ENCODE measurements at places on chromosomes 7 and 10.

DNA sequence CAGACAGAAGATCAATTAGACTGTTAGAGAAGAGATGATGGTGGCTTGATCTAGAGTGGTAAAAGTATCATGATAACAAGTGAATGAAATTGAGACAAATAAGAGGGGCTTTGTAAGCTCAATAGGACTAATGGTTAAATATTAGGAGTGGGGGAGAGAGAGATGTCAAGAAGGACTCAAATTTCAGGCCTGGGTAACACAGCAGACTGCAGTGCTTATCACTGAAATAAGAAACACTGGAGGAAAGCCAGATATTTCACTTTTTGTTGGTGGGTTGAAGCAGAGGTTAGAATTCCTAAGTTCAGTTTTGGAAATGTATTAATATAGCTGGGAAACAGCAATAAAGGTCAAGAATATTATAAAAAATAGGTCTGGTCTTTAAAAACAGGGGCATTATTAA is 74.6 kb downstream of the ORC5 start:
- no peaks in the 10 kb centered on the region for H3K4me1 ChIP-seq
- no peak overlapping the region for H3K27ac ChIP-seq
- DNase-seq, result no peak

- no peak for DNase-seq
- no peak overlapping the region for H3K27ac ChIP-seq
- H3K36me3 ChIP-seq, result no peaks in the 10 kb centered on the region
- no peaks in the 10 kb centered on the region for H3K4me1 ChIP-seq
- H3K27me3 ChIP-seq, result no peaks in the 10 kb centered on the region
These were observed 111.4 kb upstream of the GLCCI1 start for GRCh38 chr7:7857143-7857583.

- H3K27me3 ChIP-seq, result no peaks in the 10 kb centered on the region
- DNase-seq, result no peak
- no peaks in the 10 kb centered on the region for H3K4me1 ChIP-seq
- no peak overlapping the region for H3K4me3 ChIP-seq
These were observed 98.5 kb downstream of the CHN2 start for GRCh38 chr7:29292886-29293658.

GRCh38 chr10:101304316-101304715 is 49.6 kb upstream of the BTRC start:
- H3K4me1 ChIP-seq, result no peaks in the 10 kb centered on the region
- no peak for DNase-seq
- H3K36me3 ChIP-seq, result no peaks in the 10 kb centered on the region

- no peak overlapping the region for H3K27ac ChIP-seq
- no peaks in the 10 kb centered on the region for H3K4me1 ChIP-seq
- H3K27me3 ChIP-seq, result no peaks in the 10 kb centered on the region
- H3K4me3 ChIP-seq, result no peak overlapping the region
- no peak for DNase-seq
- no peaks in the 10 kb centered on the region for H3K36me3 ChIP-seq
These were observed 460.5 kb upstream of the GHITM start for GRCh38 chr10:83678850-83679249.

- H3K4me1 ChIP-seq, result peaks cover 19% of the 10 kb centered on the region
- peak overlapping the region; percentile 4 for H3K4me3 ChIP-seq
- H3K27ac ChIP-seq, result peak overlapping the region; percentile 92
- H3K36me3 ChIP-seq, result peaks cover 30% of the 10 kb centered on the region
These were observed 1.5 kb downstream of the NIPSNAP2 start for GRCh38 chr7:55965805-55966421.

DNA sequence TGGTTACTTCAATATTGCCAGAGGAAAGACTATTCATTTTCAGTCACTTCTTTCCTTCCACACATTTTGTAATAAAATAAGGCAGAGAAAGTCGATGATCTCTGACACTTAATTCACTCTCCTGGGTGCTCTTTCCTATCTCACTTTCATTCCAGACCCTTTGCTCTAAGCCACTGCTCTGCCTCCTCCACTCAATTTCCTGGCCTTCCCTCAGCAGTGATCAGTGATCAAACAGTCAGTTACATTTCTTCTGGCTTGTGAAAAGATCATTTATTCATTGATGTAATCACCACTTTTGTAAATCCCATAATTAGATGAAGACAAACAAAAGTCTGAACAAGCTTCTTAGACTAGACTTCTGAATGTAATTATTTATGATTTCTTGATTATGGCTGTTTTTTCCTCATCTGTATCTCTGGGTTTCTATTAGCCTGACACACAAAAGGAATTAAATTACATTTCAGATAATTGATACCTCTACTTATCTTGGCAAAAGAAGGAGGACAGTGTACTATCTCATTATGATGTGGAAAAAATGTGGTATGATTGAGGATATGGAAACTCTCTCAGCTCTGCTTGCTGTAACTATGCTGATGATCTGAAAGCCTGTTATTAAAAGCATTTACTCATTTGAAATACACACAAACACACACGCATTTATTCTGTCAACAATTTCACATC is 1102.3 kb downstream of the GRM8 start:
- H3K36me3 ChIP-seq, result no peaks in the 10 kb centered on the region
- DNase-seq, result no peak
- no peak overlapping the region for H3K4me3 ChIP-seq
- H3K27ac ChIP-seq, result no peak overlapping the region
- no peaks in the 10 kb centered on the region for H3K4me1 ChIP-seq
- no peaks in the 10 kb centered on the region for H3K27me3 ChIP-seq

GRCh38 chr10:101695404-101695890 is 477 bp upstream of the FBXW4 start:
- DNase-seq, result no peak
- H3K27ac ChIP-seq, result peak overlapping the region; percentile 99
- H3K4me1 ChIP-seq, result peaks cover 23% of the 10 kb centered on the region
- no peaks in the 10 kb centered on the region for H3K27me3 ChIP-seq

- peak overlapping the region; percentile 36 for H3K27ac ChIP-seq
- H3K27me3 ChIP-seq, result no peaks in the 10 kb centered on the region
- peaks cover 38% of the 10 kb centered on the region for H3K4me1 ChIP-seq
- H3K4me3 ChIP-seq, result no peak overlapping the region
- no peaks in the 10 kb centered on the region for H3K36me3 ChIP-seq
These were observed 60.1 kb upstream of the ARID5B start for GRCh38 chr10:61841338-61841875.

DNA sequence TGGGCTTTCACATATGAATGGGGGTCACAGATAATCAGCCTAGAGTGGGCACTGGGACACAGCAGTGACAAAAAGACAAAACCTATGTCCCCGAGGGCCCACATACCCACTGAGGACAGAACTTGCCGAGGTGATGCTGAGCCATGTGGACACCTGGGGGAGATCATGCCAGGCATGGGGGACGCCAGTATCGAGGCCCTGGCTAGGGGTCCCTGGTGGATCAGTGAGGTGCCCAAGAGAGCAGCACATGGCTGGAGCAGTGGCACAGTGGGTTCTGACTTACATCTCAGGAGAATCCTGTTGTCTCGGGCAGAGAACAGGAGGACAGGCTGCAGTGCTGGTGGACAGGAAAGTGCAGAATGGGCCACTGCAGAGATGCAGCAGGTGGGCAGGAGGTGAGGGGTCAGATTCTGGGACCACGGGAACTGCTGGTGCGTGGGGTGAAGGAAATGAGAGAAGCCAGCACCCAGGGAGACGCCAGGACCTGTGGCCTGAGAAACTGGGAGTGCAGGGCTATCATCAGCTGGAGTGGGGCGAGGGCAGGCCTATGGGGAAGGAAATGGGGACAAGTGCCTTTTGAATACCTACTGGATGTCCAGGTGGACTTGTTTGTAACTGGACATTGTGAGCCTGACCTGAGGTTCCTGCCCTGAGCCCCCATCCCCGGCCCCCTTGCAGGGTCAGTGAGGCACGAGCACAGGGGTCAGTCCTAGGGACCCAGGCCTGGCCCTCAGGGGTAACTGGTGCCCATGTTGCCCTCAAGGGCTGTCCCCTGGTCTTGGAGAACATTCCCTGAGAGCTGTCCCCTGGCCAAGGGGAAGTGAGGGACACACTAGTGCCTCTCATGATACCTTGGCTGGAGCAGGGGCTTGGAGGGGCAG is 91.2 kb upstream of the RET start:
- no peak for DNase-seq
- no peaks in the 10 kb centered on the region for H3K27me3 ChIP-seq
- no peak overlapping the region for H3K27ac ChIP-seq
- no peaks in the 10 kb centered on the region for H3K4me1 ChIP-seq
- H3K4me3 ChIP-seq, result no peak overlapping the region

DNA sequence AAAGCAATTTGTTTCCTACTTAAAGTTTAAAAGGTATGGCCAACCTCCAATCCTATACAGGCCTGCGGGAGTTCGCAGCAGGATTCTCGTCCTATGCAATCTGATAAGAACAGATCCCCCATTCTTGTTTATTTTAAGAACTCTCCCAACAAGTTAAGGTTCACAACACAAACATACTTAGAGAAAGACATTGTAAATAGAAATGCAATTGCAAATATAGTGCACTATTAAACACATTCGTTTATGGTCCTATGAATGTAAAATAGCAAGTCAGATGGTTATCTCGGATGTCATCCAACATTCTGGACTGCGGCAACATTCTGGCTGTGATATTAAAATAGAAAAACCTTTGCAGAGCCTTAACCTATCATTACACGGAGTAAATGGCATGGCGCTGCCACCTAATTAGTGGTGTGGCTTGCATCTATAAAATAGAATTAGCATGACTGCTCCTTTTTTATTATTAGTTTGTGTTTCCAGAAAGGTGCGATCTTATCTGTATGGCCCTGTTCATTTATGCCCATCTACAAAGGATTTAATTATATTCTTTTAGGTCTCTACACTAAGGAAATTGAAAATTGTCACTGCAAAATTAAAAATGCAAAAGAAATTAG is 37.0 kb downstream of the BEND7 start:
- DNase-seq, result no peak
- H3K4me3 ChIP-seq, result no peak overlapping the region
- H3K27ac ChIP-seq, result no peak overlapping the region

DNA sequence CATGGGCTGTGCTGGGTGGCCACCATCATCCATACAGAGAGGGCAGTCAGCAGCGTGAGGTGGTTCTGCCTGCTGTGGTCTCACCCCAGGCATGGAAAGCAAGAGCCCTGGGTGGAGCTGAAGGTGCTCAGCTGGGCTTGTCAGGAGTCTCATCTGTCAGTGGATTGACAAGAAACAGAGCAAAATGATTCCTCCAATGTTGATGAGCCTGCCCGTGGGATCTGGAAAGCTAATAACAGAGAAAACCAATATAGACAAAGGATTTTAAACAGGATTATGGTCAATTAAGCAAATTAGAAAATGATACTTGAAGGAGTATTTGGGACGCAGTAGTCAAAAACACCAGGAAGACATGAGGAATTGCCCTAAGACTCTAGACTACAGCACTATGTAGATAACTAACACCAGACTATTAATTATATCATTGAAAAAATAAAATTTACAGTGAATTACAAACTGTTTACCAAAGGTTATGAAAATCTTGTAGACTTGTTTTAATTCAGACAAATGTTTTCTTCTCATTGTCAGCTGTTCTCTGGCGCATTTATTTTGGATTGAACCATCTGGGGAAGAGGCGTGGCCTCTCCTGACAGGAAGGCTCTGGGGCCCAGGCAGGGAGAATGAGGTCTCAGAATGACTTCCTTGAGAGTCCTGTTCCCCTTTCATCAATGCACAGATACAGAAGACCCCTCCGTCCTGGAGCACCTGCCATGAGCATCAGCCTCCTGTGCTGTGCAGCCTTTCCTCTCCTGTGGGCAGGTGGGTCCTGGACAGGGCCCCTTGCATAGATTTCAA is 211.2 kb upstream of the PRSS58 start:
- H3K4me3 ChIP-seq, result no peak overlapping the region
- no peaks in the 10 kb centered on the region for H3K36me3 ChIP-seq
- no peaks in the 10 kb centered on the region for H3K27me3 ChIP-seq
- no peak for DNase-seq
- H3K4me1 ChIP-seq, result no peaks in the 10 kb centered on the region
- H3K27ac ChIP-seq, result no peak overlapping the region

DNA sequence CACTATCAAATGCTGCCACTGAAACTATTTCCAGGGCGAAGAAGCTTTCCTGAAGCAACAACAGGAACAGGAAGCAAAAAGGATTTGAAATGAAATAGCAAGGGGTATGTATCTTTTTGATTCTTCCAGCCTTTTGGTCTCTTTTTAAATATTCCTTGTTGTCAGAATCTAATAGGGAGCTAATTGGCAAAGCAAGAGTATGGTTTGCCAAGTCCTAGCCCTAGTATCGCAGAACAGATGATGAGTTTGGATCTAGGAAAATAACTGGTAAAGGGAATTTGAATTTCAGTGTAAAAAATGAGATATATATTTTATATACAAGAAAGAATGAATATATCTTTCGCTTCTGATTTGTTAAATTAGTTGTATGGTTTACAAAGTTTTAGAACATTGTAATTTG is 252.5 kb downstream of the ANKRD7 start:
- DNase-seq, result no peak
- no peak overlapping the region for H3K27ac ChIP-seq
- H3K27me3 ChIP-seq, result no peaks in the 10 kb centered on the region
- H3K4me3 ChIP-seq, result no peak overlapping the region

DNA sequence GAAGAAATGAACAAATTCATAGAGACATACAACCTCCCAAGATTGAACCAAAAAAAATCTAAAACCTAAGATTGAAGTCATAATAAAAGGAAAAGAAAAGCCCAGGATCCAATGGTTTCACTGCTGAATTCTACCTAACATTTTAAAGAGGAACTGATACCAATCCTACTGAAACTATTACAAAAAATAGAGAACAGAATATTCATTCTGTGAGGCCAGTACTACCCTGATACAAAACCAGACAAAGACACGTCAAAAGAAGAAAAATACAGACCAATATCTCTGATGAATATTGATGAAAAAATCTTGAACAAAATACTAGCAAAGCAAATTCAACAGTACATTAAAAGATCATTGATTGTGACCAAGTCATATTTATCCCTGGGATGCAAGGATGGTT is 128.5 kb upstream of the STEAP1 start:
- no peaks in the 10 kb centered on the region for H3K4me1 ChIP-seq
- no peaks in the 10 kb centered on the region for H3K27me3 ChIP-seq
- H3K36me3 ChIP-seq, result no peaks in the 10 kb centered on the region
- DNase-seq, result no peak

DNA sequence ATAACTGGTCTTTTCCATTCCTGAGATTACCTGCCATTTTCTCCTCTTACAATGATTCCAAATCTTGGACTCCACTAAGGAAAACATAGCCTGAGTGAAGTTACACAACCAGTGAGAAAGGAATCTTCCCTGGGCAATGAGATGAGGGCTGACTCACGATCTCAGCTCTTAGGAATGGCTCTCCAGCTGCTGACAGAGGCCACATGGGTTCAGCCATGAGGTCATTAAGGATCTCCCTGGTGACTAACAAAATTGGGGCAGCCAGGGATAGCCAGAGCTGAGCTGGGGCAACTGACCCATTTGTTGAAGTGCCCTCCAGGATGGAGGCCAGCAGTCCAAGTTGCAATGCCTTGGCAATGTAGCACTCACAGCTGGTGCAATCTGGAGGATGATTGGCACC is 78.7 kb upstream of the MKLN1 start:
- no peaks in the 10 kb centered on the region for H3K36me3 ChIP-seq
- H3K4me3 ChIP-seq, result no peak overlapping the region
- no peaks in the 10 kb centered on the region for H3K27me3 ChIP-seq
- H3K27ac ChIP-seq, result no peak overlapping the region
- H3K4me1 ChIP-seq, result peaks cover 6% of the 10 kb centered on the region
- DNase-seq, result no peak

Measured in esophagus squamous epithelium (tissue), 5 donors.